ENCODE measurements at places on chromosomes 5 and 9.

DNA sequence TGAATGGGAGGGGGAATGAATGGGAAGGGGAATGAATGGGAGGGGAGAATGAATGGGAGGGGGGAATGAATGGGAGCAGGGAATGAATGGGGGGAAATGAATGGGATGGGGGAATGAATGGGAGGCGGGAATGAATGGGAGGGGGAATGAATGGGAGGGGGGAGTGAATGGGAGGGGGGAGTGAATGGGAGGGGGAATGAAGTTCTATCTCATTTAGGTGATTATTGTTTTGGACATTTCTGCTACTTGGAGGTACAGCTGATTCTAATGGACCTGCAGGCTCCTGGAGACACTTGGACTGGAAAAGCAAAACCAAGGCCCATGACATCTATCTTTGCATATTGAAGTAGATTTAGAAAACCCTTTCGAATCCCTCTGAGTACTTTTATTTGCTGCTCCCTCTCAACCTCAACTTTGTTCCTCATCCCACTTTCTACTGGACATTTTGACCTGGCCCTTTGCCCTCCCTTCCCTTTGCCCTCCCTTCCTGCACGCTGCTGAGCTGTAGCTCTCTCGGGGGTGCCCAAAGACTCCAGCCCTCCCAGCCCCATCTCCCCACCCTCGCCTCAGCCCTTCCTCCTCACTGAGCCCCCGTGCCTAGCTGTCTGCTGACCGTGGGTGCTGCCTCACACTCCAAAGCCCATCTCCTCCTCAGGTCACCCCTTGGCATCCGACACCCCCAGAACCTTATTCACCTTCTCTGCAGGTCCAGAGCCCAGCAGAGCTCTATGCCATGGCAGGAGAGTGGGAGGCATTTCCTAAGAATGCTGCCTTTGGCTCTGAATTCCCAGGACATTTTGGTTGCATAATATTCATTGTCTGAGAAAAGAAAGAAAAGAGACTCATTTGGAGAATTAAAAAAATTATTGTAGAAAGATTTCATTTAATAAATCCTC lies 19.9 kb upstream of the LPCAT1 start:
- DNase-seq: no peak

- DNase-seq: no peak
Observed at GRCh38 chr9:4196886-4197285, 103.0 kb downstream of the GLIS3 start.

GRCh38 chr5:130166839-130167490 lies 262.7 kb downstream of the CHSY3 start:
- no peak for DNase-seq

DNA sequence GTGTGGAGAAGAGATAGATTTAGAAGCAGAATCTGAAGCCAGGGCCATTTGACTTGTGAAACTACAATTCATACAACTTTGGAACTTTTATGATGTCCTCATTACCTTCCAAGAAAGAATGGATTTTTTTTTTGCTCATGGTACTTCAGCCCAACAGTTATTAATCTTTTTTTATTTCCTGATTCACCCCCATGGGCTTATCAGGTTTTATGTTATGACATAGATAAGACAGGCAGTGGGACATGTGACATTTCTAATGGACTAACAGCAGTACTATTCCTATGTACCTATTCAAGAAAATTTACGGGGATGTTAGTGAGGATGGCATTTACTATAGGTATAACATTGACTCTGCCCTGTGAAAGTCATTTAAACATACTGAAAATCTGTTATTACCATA lies 204.7 kb downstream of the ARHGEF28 start:
- no peak for DNase-seq

DNA sequence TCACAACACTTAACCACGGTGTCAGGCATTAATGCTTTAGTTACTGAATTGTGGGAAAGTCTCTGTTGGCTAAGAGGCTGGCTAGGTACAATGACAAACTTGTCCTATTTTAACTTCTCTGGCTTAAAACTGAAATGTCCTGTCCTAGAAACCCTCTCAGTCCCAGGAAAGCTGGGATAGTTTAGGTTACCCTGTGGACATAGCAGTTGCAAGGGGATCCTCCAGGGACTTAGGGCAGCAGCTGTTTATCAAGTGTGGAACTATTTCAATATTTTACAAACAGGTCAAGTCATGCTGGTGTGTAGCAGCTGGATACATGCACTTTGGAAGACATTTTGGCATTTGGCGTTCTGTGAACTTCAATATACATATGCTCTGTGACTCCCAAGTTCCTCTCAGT lies 95.0 kb upstream of the ARRDC3 start:
- no peak for DNase-seq

GRCh38 chr9:115548609-115549260 lies 430.8 kb upstream of the TNC start:
- peak; percentile 50 for DNase-seq

DNA sequence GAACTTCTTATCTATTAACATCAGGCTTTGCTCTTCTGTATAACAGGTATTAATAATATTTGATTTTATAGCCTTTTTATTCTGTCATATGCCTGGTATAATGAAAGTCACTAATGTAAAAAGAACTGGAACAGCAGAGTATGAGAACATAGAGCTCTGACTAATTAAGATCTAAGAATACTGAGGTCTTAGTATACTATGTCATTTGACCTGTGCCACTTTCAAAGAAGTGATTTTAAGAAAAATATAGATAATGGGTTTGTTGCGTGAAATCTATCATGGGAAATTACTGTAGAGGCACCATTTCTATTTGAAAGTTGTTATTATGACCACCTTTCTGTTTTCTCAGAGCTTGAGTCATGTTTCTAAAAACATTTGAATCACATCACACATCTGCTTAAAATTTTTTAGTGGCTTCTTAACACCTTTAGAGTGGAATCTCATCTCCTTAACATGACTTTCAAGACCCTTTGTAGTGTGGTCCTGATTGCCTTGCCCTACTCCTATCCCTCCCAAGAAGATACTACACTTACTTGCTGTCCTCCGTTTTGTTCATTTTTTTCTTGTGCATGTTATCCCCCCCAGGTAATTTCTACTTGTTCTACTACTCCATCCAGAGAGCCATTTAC lies 14.3 kb downstream of the WDR36 start:
- DNase-seq: no peak

DNA sequence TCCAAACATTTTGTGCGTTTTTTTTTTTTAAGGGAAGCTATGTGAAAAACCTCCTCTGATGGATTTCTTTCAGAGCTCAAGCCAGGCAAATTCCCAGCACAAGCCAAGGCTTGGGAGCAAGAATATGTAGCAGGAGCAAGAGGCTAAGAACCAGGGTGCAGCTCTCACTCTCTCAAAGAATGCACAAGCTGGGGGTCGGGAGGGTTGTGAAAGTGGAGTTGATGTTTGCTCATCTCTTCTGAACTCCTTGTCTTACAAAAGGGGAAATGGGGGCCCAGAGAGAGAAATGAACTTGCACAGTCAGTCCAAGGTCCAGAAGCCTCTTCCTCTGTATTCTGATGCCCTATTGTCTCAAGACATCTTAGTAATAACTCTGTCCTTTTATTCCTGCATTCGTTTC lies 7.7 kb upstream of the TRAF1 start:
- DNase-seq: no peak

GRCh38 chr5:141839015-141839513 lies 39.1 kb downstream of the PCDH1 start:
- peak; percentile 33 for DNase-seq

DNA sequence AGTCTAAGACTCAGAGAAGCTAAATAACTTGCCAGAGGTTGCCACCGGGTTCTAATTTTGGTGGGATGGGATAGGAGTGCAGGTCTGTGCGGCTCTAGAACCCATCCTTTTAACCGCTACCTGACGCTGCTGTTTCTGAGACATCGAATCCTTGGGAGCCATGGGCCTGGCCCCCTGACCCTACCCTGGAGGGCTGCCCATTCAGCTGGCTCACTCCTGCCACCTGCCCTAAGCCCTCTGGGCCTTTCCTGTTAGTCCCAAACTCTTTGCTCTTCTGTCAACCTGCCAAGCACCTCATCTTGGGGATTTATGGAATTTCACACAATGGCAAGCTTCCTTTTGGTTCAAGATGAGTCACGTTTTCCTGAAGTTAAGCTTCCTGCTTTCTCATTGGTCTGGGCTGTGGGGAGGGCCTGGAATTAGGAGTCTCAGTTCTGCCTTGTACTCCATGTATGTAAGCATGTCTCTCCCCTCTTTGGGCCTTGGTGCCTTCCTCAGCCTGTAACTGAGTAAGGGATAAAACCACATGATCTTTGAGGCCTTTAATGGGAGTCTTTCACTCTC lies 26.6 kb downstream of the ENHO start:
- DNase-seq: peak; percentile 41

DNA sequence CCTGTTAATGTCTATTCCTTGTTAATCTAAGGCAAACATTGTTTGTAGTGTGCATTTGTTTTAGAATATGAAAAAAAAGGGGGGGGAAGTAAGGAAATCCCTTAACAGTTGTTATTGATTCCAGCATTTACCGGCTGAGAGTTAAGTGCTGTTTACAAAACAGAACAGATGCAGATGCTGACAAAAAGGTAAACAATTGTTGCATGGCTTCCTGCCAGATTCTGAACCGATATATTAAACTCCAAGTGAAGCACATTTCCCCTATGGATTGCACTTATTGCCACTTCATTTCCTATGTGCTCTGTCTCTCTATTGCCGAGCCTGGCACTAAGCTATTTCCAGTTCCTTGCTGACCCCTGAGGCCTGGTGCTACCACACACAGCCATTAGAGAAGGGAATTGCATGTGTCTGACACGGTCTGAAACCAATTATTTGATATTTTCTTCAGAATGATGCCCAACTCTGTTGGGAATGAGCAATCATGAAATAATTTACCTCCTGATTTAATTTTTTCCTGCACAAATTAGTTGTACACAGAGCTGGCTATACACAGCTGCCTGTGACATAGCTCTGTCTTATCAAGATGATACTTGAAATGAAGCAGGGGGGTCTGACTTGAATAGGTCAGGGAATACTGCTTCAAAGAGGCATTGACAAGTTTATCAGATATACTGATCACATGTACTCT lies 109.8 kb downstream of the KIAA0825 start:
- DNase-seq: no peak

DNA sequence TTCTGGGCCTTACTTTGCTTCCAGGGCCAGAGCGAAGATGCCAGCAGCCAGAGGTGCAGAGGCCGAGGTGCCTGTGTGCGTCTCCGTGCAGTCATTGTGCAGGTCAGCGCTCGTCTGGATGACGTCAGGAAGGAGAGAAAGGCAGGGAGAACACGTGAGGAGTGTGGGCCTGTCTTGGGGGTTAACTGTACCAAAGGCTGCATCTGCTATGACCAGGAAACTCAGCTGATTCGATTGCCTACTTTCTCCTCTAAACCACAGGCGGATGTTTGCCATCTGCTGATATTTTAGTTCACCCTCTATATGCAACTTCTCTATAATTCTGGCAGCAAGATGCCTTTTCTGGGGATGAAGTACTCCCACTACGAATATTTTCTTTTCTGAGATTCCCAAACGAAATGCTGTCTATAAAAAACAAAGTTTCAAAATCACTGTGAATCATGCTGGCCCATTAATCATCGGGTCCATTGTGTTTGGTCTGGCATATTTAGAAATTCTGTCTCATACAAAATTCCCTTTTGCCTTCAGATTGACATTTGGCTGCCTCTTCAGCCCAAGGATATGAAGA lies 24.8 kb downstream of the PCSK1 start:
- DNase-seq: peak; percentile 65

DNA sequence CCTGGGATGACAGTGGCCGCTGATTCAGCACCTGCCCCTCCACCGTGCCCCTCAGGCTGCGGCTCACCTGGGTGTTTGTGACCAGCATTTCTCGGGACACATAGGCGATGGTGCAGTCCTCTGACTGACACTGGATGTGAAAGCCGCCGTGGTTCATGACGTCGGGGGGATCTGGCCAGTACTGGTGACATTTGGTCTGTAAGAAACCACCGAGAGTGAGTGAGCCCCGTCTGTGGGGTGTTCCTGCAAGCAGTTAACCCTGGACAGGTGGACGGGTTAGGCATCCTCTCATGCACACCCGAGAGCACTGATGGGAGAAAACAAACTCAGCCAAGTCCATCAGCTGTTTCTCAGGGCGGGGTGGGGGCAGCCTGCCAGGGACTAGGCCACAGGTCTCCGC lies 62.5 kb upstream of the EPB41L4B start:
- no peak for DNase-seq

- DNase-seq: no peak
Observed at GRCh38 chr5:29697785-29698414, 1495.6 kb upstream of the CDH6 start.

GRCh38 chr9:15529566-15530324 lies 19.0 kb upstream of the PSIP1 start:
- DNase-seq: no peak

DNA sequence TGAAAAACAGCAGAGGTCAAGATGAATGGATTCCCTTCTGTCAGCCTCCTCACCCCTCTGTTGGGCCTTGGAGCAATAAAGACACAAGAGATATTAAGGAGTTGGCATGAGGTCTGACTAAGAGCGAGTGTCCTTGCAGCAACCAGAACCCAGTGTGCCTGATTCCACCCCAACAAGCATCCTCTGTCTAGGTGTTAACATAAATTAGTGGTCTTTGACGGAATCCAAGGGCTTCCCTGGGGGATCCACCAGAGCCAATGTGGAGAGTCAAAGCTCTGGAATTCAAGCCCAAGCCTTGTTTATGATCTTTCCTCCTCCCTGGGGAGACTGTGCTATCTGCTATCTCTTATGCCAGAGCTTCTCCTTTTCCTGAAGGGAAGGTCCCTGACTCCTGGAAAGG lies 128.1 kb upstream of the SMIM23 start:
- peak; percentile 51 for DNase-seq

DNA sequence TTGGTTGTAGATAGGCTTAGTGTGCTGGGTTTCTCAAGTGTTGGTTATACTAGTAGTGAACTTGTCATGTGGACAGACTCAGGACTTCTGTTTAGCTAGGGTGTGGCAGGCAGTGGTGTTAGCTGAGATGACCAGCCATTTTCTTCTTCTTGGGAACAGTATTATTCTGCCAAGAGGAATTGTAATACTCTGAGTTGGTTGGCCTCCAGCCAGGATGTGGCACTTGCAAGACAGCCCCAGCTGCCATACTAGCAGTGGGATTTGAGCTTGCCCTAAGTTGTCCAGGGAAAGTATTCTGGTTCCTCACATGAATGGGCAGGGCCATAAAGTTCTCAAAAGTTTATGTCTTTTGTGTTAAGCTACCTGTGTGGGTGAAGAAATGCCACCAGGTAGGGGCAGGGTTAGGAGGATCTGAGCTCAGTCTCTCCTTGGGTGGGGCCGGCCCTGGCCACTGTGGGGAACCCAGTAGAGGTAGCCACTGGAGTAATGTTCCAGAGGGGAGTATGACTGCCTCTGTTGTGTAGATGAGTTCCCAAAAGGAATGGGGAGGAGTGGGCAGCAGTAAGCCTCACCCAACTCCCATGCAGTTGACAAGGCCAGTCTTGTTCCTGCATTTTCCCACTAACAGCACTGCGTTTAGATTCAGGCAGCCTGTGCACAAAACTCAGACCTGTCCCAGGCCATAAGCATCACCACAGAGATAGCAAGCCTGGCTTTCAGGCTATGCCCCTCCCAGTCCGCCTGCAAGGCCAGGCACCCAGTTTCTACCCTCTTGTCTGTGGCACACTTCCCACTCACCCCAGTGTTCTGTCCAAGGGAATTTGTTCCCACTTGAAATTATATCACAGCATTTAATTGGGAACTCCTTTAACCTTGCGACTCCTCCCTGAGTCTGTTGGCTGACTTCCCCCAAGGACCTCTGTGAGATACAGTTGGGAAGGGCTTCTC lies 250.7 kb downstream of the ANXA1 start:
- DNase-seq: no peak

GRCh38 chr5:173750538-173751265 lies 134.3 kb upstream of the BOD1 start:
- DNase-seq: no peak

Measured in fibroblast of skin of scalp (primary cell).